Heart right ventricle (tissue), 16 donors: ENCODE measurements at places on chromosomes 16 and 17. TPM values are rescaled to one million over a fixed set of nuclear protein-coding genes. Genes with fewer than 3 reads are reported as not detected.

DNA sequence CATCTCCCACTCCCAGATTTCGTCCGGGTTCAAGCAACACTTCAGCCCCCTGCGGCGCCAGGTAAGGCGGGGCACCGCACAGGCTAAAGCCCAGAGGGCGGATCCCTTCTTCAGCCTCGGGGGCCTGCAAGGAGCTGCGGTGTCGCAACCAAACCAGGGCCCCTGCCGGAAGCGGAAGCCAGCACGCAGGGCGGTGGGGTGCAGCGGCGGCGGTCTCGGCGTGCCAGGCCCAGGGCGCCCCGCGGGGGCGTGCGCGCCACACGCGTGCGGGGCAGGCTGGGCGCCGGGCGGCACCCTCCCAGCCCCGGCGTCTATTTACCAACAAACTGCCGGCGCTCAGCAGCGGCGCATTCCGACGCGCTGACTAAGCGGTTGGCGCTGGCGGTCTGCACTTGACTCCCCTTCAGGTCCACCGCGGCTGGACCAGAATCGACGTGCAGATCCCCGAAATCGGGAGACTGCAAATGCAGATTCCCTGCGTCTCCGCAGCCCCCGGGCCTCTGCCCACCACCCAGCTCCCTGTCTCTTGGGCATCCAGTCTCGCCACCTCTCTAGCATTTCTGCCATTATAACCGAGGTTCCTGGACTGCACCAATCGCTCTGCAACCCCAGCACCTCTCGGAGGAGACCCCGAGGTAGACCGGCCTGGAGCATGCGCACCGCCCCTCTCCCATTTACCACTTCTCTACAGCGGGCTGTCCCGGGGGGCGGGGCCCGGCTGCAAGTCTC is 421 bp upstream of the DLX4 start:
- peaks cover 100% of the 10 kb centered on the region for H3K27me3 ChIP-seq
- no peaks in the 10 kb centered on the region for H3K36me3 ChIP-seq
- no peak overlapping the region for H3K27ac ChIP-seq
- peak; percentile 41 for DNase-seq

GRCh38 chr17:49850772-49851386 is 3.0 kb upstream of the TAC4 start:
- H3K4me1 ChIP-seq = peaks cover 25% of the 10 kb centered on the region
- H3K36me3 ChIP-seq = no peaks in the 10 kb centered on the region
- DNase-seq = no peak
- peaks cover 6% of the 10 kb centered on the region for H3K27me3 ChIP-seq
- H3K4me3 ChIP-seq = peak overlapping the region; percentile 64
- H3K27ac ChIP-seq = peak overlapping the region; percentile 62

- no peaks in the 10 kb centered on the region for H3K27me3 ChIP-seq
- DNase-seq = no peak
Measured at GRCh38 chr17:35089586-35090296, 26.2 kb upstream of the RFFL start.

RFFL gene
- 14.2 TPM for total RNA-seq

DNA sequence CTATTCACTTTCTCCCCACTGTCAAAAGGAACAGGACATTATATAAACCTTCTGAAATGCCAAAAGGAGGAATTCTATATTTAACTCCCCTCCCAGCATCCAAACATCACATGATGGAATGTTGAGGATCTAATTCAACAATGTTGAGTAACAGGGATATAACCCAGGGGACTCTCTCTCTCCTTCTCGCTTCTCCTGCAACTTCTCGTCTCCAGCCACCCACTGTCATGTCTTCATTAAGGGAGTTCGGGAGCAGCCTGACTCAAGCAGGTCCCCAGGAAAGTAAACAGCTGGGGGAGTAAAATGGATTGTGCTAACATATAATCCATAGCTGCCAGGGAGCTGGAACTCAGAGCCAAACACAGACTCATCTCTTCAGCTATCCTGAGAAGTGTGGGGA is 51.7 kb downstream of the GRIN2A start:
- no peaks in the 10 kb centered on the region for H3K27me3 ChIP-seq
- H3K4me1 ChIP-seq = no peaks in the 10 kb centered on the region
- H3K36me3 ChIP-seq = no peaks in the 10 kb centered on the region
